Esophagus muscularis mucosa (tissue), 4 donors: ENCODE measurements at places on chromosomes 1 and 21. TPM values are rescaled to one million over a fixed set of nuclear protein-coding genes. Genes with fewer than 3 reads are reported as not detected.

GRCh38 chr1:3672231-3672970, 20.1 kb downstream of the TP73 start:
- peaks cover 6% of the 10 kb centered on the region for H3K4me1 ChIP-seq
- DNase-seq = no peak
- peaks cover 69% of the 10 kb centered on the region for H3K27me3 ChIP-seq
- H3K4me3 ChIP-seq = no peak overlapping the region

DNA sequence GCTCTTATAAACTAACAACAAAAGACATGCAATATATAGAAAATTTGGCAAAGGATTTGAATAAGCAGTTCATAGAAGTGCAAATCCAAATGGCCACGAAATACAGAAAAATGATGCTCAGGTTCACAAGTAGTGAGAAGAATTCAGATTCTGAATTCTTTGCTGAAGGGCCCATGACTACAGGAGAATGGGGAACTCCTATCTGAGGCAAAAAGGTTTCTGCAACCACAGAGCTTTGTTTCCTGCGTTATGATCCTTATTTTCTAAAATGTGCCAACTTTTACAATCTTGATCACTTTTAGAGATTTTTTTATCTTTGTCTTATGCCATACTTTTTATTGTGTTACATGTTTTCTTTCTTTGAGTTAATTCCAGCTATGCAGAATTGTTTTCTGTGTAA, 91.3 kb downstream of the ITSN1 start:
- H3K4me1 ChIP-seq = no peaks in the 10 kb centered on the region
- peaks cover 12% of the 10 kb centered on the region for H3K36me3 ChIP-seq
- no peak overlapping the region for H3K27ac ChIP-seq
- DNase-seq = no peak

DNA sequence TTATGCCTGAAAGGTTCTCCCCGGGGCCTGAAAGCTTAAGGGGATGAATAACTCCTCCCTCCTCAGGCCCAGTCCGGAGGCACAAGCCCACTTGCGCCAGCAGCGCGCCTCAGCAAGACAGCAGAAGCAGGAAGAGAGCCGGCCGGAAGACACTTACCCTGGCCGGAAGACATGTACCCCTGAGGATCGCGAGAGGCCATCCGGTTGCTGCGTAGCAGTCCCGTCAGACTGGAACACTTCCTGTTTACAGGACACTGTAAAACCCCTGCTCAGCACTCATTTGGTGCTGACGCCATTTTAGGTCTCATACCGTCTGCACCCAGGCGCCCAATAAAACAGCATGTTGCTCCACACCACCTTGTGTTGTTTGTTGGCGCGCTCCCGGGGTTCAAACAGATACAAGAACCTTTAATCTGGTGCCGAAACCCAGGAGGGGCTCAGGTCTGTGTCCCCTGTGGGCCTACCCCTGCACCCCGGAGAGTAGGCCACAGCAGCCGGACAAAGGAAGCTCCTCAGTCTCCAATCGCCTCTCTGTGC, 30.3 kb downstream of the VN1R5 start:
- H3K4me1 ChIP-seq = no peaks in the 10 kb centered on the region
- H3K27ac ChIP-seq = no peak overlapping the region
- DNase-seq = peak; percentile 47
- no peak overlapping the region for H3K4me3 ChIP-seq
- H3K27me3 ChIP-seq = no peaks in the 10 kb centered on the region

The BATF3 gene
- 4.5 TPM for total RNA-seq
